ENCODE measurements at places on chromosomes 5 and 9.

DNA sequence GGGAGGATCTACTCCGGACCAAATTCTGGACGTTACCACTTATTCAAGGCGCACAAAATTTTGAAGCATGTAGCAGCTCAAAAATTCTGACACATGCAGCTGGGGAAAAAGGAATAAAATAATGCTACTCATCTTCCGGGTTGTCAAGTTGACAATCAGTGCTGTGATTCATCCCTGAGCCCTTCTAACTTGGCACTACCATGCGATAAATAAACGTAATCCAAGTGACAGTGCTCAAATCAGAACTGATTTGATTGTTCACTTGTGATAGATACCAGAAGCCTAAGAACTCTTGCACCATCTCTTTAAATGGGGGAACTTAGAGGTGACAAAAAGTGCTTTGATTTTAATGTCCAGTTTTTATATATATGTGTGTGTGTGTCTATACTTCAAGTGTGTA lies 230.2 kb upstream of the TLE4 start:
- no peak for DNase-seq

DNA sequence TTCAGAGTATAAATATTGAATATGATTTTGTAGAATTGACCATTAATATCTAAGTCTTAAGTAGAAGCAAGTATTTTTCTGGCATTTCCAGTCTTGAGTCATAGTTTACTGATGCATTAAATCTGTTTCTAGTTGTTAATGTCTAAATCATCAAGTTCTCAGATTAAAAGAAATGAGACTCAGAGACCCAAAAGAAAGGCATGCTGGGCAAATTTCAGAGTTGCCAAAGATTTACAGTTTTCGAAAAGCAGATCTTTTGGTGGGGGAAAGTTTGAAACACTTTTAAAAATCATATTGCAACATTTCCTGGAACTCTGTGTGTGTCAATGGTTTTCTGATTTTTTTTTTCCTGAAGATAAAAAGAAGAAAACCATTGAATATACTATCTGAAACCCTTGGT lies 60.9 kb downstream of the ANKRD55 start:
- DNase-seq = no peak

GRCh38 chr5:92330365-92330764 lies 947.2 kb upstream of the ARRDC3 start:
- DNase-seq = no peak

DNA sequence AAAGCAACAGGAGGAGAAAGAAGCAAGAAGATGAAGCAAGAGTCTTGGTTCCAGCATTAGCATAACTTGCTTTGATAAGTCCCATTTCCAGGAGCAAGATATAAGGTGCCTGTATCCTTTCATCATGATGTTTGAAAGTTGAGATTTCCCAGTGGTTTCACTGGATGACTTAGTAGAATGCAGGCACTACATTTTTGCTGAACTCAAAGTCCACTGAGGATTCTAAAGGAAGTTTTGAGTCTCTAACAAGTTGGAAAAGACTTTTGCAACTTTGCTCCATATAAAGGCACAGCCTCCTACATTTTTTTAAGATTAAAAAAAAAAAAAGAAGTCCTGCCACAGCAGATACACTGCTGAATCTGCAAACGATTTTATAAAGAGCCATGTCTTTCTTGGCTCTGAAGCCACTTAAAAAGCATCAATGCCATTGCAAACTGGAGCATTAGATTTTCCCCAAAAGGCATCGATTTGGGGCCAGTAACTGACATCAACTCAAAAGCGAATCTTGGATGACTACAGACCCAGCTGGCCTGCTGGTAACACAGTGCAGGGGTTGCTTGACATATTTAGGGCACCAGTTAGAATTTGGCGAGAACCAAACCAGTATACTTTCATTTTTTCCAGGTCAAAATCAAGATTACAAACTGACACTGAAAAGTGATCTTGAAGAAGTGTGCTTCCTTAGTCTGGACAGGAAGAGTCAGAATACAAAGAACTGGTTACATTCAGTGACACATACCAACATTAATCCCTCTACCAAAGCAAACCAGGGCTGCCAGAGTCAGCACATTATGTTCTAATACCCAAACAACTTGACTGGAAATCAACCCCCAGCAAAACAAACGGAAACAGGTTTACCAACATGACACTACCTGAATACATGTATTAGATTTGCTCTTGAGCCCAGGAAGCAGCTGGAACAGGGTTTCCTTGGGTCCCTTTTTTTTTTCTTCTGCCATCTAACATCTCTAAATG lies 39.1 kb upstream of the KCNV2 start:
- DNase-seq = no peak

- no peak for DNase-seq
Observed at GRCh38 chr9:14189578-14189977, 124.4 kb downstream of the NFIB start.

GRCh38 chr5:81838307-81838906 lies 87.5 kb upstream of the SSBP2 start:
- no peak for DNase-seq

DNA sequence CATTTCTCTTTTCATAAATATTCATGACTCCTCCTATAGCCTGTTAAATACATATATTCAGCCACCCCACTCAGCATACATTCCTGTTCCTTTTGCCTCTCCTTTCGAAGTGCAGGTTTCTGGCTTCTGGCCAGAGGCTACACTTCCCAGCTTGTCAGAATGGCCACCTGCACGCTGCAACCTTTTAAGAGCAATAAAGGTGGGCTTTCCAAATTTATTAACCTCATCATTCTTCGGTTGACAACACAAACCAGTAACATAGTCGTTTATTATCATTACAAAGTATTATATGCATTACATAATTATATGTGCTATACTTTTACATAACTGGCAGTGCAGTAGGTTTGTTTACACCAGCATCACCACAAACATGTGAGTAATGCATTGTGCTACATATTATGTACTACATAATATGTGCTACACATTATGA lies 16.5 kb upstream of the TMEM171 start:
- DNase-seq = no peak

- DNase-seq = no peak
Observed at GRCh38 chr9:131469951-131470350, 32.8 kb upstream of the POMT1 start.

DNA sequence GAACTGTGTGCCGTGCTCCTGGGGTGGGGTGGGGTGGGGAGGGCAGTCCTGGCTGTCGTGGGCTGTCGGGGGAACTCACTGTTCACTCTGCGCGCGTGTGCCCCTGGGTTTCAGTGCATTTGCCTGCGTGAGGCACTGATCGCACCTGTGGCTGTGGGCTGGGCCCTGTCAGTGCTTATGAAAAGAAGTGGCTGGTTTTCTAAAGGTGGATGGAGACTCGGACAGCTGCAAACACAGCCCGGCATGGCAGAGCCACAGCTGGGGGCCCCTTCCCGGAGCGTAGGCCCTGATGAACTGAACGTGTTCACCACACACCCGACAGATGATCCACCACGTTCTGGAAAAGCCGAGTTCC lies 42.7 kb downstream of the NKD2 start:
- no peak for DNase-seq
